ELR (cell line): ENCODE measurements at places on chromosomes 1 and 21.

DNA sequence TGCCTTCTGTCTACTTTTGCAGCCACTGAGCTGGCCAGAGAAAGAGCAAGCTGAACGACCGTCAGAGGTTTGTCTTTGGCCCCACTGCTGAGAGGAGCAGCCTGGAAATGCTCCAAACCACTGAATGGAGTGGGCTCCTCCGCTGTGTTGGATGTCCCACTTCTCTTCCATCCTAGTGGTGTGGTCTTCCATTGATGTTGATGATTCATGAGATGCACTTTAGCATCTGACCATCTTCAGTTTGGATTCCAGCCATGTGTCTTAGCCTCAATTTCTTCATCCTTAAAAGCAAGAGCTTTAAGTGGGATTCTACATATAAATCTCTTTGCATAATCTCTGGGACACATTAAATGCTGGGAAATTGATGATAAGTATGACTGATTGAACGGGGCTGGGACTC is 276.9 kb downstream of the SIPA1L2 start:
- no peak for DNase-seq

GRCh38 chr1:12422488-12422887 is 192.7 kb downstream of the VPS13D start:
- no peak for DNase-seq

DNA sequence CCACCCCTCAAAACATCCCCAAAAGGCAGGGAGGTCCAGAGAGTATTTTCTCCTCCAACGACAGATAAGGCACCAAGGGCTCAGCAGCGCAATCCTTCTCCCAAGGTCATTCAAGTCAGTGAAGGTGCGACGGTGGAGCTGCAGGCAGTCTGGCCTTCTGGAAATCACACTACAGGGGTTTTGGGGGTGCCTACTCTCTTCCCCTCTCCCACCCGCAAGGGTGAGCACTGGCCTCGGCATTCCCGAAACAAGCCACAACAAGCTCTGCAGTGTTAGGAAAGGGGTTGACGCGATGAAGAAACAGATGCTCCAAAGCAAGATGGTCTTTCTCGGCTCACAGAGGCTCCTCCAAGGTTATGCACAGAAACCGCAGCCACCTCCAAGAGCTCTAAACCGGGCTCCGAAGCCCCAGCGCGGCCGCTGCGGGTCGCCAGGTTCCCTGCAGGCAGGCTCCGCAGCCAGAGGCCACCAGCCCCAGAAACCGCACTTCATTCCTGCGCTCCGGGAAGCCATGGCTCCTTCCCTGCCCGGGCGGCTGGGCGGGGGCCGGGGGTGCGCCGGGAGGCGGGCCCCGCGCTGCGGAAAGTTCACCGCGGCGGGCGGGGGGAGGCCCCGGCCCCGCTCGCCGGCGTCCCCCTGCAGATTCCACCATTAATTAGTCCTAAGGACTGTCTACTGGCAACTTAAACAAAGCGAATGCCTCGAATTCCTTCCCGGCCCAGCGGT is 1.1 kb downstream of the LUZP1 start:
- peak; percentile 64 for DNase-seq

DNA sequence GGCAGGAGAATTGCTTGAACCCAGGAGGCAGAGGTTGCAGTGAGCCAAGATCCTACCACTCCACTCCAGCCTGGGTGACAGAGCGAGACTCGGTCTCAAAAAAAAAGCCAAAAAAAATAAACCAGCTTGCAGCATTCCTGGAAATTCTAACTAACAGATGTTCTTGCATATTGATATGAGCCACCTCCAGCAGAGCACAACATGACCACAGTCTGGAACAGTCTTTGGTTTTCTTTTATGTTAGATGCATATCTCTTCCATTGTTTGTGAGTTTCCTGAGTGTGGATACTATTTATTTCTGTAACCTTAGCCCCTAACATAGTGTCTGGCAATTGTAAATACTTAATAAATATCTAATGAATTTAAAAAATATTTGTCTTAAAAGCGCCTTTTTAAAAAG is 23.9 kb downstream of the IFNAR1 start:
- no peak for DNase-seq
